SK-N-DZ (cell line): ENCODE measurements at places on chromosomes 11 and 22.

DNA sequence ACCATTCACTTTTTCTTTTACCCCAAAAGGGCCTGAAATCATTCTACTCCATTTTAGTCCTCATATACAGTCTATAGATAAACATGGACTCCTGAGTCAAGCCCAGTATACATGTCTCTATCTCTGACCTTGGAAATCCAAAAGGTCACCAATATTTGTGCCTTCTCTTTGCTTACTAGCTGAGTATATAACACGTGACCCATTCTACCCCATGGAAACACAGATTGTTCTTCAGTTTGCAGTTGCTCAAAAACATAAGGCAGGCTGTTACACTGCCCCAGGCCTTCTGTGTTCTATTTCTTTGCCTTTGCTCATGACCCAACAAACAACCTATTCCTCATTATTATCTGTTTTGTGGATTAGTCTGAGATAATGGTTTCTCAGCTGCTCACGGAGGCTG lies 5.8 kb downstream of the NRIP3 start:
- no peak for DNase-seq

DNA sequence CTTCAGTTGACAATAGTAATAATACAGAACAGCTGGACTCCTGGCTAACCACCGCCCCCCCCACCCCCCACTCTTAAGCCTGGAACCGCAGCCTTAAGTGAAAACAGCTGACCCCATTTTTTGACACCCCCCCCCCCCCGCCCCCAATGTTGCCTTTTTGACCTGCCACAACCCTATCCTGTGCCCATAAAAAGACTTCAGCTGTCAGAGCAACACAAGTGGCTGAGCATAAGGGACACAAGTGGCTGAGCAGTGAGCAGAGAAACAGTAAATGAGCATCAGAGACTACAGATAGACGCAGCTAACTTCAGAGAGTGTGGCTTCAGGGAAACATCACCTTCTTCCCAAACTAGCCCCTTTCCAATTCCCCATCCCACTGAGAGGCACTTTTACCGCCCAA lies 1493.8 kb downstream of the LRRC4C start:
- no peak for DNase-seq

DNA sequence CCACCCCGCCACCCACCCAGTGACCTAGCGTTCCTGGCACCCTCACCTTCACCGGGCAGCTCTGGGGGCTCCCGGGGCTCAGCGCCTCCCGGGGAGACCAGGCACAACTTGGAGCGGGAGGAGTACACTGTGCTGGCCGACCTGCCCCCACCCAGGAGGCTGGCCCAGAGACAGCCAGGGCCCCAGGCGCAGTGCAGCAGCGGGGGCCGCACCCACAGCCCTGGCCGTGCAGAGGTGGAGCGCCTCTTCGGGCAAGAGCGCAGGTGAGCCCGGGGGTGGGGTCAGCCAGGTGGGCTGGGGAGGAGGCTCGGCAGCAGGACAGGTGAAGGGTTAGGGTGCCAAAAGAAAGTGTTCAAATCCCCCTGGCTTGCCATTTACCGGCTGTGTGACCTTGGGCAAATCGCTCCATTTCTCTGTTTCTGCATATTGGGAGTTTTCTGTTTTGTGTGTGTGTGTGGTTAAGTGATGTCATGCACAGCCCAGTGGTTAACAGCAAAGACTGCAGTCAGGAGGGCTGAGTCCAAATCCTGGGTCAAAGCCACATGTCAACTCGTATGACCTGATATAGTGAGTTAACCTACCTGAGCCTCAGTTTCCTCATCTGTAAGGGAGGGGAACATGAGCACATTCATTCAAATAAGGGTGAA lies 29.5 kb downstream of the TRIOBP start:
- no peak for DNase-seq

DNA sequence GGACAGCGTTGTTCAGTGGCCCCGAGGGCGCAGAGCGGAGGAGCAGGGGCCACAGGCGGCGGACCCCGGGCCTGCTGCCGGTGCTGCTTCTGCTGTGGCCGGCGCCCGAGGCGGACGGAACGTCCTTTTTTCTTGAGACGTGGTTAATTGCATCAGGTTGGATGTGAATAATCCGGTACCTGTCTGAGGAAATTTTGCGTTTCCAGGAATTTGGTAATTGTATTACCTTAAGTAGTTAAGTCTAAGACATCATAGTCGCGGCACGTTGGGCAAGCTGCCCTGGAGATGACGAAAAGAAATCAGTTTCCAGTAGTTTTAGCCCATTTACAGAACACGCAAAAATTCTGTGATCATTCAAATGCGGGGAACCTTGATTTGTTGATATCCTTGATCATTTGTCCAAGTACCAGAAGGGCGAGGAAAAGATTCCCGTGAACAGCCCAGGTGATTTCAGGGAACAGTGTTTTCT lies 789 bp downstream of the SPECC1L start:
- DNase-seq, result no peak

GRCh38 chr11:13680501-13681264 lies 12.2 kb downstream of the FAR1 start:
- no peak for DNase-seq

DNA sequence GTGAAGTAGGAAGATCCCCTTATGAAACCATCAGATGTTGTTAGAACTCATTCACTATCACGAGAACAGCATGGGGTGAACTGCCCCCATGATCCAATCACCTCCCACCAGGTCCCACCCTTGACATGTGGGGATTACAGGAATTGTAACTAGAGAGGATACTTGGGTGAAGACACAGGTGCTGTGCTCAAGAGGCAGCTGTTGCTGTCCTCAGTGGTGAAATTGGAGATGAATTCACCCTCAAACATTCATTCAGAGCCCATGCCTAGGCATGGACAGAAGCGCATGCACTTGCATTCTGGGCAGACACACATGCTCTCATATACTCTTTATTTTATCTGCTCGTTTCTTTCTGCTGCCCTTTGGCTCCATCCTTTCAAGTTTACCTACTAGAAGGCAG lies 385.0 kb downstream of the INSC start:
- no peak for DNase-seq

DNA sequence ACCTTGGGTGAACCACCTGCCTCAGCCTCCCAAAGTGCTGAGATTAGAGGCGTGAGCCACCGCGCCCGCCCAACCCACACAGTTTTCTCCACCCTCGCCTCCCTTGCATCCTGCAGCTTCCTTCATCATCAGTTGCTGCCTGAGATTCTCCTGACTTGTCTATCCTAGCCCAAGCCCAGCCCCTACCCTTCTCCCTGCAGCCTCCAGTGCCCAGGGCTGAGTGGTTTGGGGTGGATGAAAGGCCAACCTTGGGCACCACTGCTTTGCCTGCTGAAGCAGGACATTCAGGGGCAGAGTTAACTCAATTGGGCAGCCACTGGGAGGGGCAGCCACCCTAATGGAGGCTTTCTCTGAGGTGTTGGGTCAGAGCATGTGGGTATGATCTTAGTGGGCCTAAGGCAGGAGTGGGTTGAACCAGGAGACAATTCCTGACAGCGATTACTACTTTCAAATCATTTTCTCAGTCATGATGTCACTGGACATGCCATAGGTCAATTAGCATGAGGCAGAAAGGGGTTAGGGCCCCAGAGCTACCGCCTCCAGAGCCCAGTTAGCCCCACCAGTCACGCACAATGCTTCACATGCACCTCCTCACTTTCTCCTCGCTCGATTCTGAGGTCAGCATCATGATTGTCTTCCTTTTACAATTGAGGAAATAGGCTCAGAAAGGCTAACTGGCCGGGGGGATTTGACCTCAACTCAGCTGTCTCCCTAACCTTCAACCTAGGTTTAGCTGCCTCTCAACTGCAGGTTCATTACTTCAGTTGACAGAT lies 1.0 kb upstream of the FKBP2 start:
- no peak for DNase-seq

DNA sequence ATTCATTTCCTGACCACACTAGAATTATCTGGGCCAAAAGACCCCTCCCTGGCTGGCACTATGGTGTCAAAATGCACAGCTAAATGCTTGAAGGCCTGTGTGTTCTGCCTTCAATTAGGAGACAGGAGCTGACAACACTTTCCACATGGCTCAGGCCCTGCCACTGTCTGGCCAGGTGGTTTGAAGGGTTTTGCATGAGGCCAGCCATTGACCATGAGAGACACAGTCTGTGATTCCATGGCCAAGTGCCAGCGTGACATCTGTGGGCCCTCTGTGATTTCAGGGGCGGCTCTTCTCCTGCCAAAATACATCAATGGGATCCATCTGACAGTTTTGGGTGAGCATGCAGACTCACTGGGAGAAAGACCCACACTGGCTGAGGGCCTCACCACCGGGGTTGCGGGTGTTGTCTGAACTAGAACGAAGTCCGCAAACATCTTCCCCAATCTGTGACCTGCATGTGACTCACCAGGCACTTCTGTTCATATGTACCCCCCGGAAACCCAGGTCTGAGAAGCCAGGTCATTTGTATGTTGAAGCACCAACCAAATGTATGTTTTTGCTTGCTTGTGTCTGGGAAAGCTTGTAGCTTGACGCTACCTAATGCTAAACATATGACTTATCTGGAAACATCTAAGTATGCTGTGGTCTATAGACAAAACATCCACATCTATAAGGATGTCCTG lies 20.7 kb upstream of the NAV2 start:
- DNase-seq, result no peak

- DNase-seq, result no peak
Observed at GRCh38 chr22:40385036-40385782, 14.8 kb downstream of the SGSM3 start.

DNA sequence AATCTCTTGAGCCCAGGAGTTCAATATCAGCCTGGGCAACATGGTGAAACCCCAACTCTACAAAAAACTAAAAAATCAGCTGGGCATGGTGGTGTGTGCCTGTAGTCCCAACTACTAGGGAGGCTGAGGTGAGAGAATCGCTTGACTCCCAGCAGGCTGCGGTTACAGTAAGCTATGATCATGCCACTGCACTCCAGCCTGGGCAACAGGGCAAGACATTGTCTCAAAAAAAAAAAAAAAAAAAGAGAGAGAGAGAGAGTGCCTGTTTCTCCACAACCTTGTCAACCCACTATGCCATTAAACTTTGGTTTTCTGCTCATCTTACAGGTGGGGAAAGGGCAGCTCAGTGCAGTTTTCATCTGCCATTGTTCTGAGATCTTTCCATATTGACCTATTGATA lies 5.1 kb downstream of the FOLR3 start:
- no peak for DNase-seq

- peak; percentile 83 for DNase-seq
Observed at GRCh38 chr11:57277845-57278720, 41.0 kb upstream of the APLNR start.

DNA sequence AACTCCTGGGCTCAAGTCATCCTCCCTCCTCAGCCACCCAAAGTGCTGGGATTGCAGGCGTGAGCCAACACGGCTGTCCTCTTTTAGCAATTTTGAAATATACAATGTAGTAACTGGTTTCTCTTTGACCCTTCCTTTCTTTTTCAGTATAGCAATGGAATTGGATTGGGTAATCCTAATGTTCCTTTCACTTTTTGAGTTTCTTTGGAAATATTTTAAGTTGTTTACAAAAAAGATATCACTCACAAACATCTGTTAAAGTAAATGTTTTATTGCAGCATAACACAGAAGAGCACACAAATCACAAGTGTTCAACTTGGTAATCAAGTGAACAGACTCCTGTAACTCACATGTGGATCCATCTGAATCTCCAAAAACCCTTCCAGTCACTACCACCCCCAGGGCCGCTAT lies 44.6 kb upstream of the EP300 start:
- no peak for DNase-seq

GRCh38 chr11:107157809-107158187 lies 139.5 kb upstream of the GUCY1A2 start:
- DNase-seq, result no peak

DNA sequence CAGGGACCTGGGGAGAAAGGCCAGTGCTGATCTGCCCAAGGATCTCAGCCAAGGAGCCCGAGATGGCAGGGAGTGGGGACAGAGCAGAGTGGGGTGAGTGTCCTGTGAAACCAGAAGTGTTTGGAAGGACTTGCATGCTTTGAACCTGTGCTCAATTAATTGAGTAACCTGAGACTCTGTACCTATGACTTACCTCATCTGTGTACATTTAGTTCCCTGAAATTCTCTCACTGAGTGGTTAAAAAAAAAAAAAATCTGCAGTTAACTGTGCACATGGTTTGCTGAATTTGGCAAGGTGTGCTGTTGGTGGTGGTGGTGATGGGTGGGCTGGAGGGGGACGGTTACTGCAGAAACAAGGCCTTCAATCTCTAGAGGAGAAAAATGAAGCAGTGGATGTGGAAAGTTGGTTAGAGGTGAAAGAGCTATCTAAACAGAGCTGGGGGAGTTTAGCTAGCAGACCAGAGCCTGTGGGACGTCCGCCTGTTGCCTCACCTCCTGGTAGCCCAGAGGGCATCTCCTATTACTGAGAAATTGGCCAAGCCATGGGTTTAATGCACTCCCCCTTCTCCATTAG lies 8.3 kb upstream of the SORL1-AS1 start:
- DNase-seq, result no peak

GRCh38 chr11:26187639-26188038 lies 144.3 kb upstream of the ANO3 start:
- DNase-seq, result no peak

DNA sequence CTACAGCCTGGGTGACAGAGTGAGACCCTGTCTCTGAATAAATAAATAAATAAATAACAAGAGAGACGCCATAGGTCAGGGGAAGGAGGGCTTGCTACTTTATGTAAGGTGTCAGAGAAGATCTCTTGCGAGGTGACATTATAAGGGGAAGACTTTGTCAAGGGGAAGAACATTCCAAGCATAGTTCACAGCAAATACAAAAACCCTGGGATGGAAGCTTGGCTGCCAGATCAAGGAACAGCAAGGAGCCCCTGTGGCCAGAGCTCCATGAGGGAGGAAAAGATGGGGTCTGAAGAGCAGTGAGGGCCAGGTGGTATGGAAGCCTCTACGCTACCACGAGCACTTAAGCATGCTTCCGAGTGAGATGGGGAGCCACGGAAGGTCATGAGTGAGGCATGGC lies 62.3 kb downstream of the AHNAK start:
- no peak for DNase-seq

- no peak for DNase-seq
Observed at GRCh38 chr22:31814942-31815341, 61.1 kb downstream of the DEPDC5 start.

GRCh38 chr22:40407021-40407761 lies 36.8 kb downstream of the SGSM3 start:
- no peak for DNase-seq

DNA sequence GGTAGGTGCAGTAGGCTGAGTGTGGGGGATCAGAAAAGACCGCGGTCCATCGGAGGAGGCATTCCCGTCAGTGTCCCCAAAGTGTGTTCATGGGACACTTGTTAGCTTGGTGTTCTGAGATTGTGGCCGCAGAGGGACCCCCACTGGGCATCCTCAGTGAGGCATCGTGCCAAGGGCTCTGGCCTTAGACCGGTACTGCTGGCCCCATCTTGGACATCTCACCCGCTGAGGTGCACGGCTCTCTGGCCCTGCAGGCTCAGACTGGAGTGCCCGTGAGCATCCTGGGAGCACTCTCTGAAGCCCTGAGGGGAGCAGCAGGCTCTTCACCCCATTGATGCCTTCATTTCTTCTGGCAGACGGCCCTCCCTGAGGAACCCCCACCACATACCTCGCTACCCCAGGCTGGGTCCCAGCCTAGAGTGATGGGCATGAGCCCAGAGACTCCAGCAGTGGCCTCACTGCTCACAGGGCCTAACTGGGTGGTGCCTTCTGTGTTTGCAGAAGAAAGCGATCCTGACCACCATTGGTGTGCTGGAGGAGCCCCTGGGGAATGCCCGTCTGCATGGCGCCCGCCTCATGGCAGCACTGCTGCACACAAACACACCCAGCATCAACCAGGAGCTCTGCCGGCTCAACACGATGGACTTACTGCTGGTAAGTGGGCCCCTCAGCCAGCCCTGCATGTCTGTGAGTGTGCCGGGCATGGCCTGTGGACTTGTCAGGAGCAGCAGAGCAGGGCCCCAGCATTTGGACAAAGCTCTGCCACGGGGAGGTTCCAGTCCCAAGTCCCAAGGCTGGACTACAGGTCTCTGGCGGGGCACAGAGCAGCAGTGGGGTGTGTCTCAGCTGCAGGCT lies 51.6 kb downstream of the SBF1 start:
- no peak for DNase-seq
